ENCODE measurements at places on chromosomes 1 and 21.

DNA sequence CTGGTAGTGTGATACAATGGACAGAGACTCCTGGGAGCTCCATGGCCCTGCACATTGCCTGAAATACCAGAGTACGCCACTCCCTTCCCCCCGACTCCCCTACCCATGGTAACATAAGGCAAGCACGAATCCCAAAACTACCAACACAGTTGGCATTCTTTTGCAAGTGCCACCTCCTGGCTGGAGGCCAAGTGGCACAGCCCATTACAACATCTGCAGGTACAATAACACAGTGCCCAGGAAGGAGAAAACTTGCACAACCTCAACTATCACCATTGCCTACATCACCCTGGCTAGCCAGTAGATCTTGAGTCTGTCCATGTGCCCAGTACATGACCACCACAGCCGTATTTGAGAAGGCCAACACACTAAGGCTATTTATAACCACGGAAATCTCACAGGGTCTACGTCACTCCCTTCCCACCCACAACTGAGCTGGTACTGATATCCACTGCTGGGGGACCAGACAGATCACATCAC is 11.7 kb downstream of the ADAMTS1 start:
- no peak for DNase-seq

DNA sequence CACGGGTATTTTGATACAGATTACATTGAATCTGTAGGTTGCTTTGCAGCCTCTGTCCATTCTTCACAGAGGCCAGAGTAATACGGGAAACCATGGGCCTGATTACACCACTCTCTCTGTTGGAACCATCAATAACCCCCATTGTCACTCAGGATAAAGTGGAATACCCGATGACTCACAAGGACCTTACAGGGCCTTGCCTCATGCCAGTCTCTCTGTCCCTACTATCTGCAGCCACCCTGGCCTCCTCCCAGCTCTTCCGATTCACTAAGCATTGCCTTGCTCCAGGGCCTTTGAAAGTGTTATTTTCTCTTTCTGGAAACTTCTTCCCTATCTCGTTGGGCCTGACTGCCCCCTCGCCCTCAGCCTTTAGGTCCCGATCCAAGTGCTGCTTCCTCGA is 61.7 kb downstream of the HMGB4 start:
- no peak for DNase-seq

GRCh38 chr1:203464226-203464625 is 11.4 kb upstream of the PRELP start:
- DNase-seq, result no peak

DNA sequence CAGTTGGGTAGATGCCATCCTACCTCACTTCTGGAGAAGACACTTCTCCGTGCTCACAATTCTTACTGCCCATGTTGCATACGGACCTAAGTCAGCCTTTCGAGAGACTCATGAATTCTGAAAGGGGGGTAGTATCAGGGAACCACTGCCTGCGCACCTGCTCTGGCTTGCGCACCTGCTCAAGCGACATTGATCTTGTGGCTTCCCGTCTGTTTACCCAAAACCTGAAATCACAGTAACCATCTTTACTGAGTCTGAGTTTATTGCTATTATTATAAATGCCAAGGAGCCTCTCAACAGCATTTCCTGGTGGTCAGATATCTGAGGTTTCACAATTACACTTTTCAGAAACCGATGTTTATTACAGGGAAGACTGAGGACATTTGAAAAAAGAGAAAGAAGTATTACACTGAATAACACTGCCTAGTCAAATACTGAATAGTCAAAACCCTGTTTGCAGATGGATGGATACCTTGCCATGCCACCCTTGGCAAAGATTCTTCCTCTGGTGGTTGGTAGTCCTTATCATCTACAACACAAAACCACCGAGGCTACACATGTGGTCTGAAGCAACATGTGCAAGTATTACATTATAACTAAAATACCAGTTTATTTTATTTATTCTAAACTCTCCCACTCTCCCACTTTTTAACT is 208.7 kb downstream of the SIPA1L2 start:
- no peak for DNase-seq

DNA sequence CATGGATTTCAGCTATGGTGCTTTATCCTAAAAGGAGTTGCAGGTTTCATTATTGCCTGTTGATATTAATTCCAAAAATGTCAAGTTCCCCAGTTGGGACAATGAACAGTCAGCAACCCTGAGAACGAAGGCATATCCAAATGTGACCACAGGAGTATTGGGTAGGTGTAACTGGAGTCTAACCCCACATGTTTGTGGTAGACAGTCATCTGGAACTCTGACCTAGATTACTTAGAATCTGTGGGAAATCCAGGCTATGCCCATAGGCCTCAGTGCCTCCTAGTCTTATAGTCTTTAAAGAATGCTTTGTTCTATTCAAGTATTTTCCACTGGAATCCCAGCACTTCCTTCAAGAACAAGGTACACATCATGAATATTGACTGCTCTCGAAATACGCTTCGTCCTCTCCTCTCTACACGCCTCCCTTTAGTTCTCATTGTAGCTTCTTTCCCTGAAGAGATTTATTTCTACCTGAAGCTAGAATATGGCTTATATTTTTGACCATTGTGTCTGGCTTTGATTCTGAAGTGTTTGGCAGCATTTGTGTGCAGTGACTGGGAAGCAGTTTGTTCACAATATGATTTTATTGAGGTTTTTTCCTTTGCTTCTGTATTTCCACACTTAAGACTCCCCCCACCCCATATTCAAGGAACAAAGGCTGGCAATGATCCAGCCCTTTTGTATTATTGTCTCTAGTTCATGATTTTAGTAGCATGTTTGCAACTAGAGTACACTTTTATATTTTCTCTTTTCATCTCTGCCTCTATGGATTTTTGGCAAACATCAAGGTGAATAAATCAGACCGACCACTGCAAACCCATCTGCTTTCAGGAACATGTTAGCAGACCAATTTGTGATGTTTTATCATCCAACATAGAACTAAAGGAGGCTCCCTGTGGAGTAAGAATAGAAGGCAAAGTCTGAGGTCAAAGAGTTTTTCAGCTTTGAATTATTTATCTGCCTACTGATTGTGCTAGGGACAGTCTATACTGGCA is 178.6 kb downstream of the GPR52 start:
- DNase-seq, result no peak

DNA sequence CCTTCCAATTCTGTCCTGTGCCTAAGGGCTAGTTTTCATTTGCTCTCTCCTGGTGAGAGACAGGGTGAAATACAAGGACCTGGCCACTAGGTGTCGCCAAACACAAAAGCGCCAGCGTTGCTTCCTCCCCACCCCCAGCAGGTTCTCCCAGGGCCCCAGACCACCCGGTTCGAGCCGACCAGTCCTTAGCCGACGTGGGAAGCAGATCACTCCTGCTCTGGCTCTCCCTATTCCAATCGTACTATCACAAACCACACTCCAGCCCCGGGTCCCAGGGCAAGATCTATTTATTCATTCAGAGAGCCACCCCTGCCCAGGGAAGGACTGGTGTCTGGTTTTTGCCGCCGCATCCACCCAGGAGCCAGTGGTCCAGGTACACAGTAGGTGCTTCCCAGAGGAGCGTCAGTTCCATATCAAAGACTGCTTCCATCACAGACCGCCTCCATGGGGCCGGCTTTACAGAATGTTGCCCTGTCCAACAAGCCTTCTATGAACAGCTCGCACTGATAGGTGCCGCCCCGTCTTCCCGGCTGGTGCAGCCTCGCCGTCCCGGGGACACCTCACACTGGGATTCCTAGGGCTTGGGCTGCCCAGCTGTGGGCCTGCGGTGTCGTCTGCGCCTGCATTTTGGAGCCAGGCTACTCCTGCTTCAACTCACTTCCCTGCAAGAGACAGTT is 35.0 kb downstream of the CTNNBIP1 start:
- peak; percentile 87 for DNase-seq

All from type B pancreatic cell (in vitro differentiated cells).